ENCODE measurements at places on chromosomes 13 and 19. TPM values are rescaled to one million over a fixed set of nuclear protein-coding genes. Genes with fewer than 3 reads are reported as not detected.

DNA sequence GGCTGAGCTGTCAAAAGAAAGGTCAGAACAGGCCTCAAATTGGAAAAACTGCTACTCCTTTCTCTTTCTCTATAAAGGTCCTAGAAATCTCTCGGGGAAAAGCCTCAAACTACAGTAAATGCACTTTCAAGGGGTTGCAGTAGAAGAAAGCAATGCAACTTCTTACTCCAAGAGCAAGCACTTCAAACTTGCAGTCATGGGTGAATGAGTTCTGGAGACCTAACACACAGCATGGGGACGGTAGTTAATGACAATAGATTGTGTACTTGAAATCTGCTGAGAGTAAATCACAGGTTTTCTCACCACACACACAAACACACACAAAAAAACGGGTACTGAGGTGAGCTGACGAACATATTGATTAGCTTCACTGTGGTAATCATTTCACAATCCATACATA is 11.8 kb downstream of the TUBGCP3 start:
- no peak for DNase-seq

GRCh38 chr19:13008926-13009787 is 13.9 kb downstream of the NFIX start:
- DNase-seq = no peak

DNA sequence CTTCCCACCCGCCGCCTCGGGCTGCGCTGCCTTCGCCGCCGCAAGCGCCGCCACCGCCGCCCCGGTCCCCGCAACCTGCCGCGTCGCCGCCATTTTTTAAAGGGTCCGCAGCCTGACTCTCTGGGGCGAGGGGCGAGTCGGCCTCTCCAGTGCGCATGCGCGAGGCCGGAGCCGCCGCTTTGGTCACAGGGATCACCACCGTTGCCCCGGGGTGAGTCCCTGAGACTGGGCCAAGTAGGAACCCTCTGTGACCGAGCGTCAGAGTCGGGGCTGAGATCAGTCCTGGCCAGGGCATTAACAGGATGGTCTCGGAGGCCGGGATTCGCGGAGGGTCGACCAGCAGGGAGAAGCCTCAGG is 42.6 kb downstream of the ZNF146 start:
- DNase-seq = peak; percentile 82

GRCh38 chr13:29918845-29919244 is 68.4 kb upstream of the UBL3 start:
- DNase-seq = no peak

DNA sequence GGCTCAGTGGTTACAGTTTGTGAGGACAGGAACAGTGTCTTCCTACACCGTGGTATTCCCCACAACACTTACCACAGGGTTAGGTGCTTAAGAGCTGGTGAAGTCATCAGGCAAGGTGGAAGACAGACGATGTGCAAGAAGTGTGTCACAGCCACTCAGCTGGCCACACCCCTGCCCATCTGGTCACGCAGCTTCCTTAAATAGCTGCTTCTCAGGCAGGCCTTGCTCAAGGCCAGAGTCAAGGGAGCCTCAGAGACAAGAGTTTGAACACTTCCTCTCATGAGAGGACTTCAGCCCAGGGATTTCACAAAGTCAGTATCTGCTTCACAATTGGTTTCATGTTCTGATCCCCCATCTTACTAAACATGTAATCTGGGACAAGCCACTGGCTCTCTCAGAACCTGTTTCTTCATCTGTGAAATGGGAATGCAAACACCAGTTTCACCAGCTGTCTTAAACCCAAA is 80.3 kb upstream of the FRY start:
- no peak for DNase-seq

DNA sequence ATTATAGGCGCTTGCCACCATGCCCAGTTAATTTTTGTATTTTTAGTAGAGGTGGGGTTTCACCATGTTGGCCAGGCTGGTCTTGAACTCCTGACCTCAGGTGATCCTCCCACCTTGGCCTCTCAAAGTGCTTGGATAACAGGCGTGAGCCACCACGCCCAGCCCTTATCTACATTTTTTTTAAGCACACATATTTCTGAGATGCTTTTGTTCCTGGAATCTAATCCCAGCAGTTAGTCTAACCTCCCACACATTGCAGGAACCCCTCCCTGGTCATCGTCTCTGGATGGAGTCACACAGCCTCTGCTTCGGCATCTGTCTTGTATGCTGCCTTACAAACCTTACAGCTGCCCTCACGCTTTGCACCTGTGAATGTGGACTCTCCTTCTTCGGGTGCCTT is 15.1 kb upstream of the KATNAL1 start:
- DNase-seq = no peak

DNA sequence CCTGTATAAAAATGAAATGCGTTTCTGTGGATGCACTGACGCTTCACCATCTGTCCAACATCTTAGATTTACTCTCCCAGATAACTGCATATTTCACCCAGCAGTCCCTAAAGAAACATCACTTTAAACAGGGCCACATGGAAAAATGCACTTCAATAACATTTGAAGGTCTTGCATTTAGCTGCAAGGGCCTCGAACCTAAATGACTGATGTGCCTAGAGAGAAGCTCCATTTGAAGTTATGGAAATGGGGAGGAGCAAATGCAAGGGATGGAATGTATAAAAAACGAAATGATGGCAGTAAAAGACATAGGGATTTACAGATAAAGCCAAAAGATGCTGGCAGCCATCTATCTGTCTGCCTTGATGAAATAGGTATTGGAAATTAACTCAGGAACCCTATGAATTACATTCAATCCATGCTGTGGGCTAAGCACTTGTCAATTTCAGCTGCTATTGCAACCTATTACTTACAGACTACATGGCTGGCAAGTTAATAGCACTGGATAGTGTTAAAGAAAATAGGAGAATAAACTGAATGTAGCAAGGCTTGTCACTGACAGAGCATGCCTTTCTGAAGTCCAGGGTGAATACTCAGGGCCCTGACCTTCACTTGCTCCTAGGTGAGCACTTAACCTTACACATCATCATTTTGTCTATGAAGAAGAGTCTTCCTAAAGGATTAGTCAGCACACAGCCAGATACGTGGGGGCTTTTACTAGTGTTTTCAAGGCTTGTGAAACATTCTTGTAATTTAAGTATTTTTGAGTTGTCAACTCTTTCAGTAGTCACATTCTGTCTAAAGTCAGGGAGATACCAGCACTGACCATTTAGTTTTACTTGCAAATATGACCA is 963.4 kb downstream of the PCDH17 start:
- DNase-seq = no peak

GRCh38 chr13:20035130-20035529 is 76.6 kb downstream of the ZMYM2 start:
- DNase-seq = no peak

DNA sequence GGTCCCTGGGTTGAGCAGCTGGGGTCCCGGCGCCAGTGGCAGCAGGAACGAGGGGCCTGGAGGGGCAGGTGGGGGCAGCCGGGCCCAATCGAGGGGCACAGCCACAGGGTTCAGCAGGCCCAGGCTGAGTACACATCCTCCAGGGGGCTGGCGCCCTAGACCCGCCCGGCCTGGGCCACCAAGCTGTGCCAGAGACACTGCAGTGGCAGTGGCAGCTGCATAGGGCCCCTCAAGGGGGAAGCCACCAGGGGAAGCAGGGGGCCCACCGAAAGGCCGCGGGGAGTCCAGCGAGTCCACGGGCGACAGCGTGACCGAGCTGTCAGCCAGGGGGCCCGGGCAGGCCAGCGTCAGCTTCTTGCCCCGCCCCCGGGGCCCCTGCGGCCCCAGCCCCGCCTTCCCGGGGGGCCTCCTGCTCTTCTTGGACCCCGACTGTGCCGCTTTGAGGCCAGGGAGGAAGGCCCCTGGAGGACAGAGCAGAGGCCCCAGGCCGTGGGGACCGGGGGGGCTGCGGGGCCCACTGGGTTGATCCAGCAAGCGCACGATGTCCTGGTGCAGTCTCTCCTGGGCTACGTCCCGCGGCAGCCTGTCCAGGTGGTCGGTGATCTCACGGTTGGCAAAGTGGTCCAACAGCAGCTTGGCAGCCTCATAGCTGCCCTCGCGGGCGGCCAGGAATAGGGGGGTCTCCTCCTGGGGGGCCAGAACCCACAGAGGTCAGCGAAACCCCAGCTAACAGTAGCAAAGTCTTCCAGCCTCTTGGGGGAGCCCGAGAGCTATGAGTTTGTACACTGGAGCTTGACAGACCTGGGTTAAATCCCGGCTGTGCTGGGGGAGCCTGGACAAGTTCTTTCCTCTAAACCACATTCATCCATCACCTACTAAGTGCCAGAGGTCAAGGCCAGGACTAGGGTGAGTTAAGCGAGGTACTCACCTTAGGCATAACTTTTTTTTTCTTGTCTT is 39.5 kb downstream of the NOTCH3 start:
- DNase-seq = no peak

- DNase-seq = no peak
Measured at GRCh38 chr19:374183-374885, 29.7 kb upstream of the MIER2 start.

- DNase-seq = no peak
Measured at GRCh38 chr13:26442541-26442940, 114.9 kb upstream of the WASF3 start.

DNA sequence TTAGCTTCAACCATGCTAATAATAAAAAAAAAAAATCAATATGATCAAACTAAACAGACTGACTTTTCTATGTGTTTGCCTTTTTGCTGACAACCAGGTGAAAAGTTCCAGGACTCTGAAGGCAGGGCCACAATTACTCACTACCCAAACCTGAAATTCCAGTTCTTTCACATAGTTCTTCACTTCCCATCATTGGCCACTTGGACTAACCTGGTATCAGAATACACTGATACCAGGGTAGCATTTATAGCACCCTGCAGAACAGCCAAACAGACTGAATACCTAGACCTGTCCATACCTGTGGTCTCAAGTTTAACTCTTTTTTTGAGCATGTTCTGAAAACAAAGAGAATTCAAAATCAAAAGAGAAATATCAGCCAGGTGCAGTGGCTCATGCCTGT is 25.1 kb downstream of the ELF1 start:
- no peak for DNase-seq

DNA sequence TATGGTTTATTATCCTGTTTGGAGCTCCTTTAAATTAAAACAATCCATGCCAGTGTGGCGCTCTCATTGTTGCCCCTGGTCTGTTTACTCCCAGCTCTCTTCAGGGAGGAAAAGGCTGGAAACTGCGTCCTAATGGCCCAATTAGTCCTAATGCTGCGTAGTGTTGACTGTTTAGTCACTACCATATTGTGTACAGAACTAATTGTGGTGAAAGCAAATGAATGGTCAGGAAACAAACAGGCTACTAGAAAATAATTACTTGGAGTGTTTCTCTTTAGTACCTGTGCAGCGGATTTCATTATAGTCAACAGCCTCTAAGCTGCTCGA is 54.5 kb upstream of the MTIF3 start:
- DNase-seq = peak; percentile 86

DNA sequence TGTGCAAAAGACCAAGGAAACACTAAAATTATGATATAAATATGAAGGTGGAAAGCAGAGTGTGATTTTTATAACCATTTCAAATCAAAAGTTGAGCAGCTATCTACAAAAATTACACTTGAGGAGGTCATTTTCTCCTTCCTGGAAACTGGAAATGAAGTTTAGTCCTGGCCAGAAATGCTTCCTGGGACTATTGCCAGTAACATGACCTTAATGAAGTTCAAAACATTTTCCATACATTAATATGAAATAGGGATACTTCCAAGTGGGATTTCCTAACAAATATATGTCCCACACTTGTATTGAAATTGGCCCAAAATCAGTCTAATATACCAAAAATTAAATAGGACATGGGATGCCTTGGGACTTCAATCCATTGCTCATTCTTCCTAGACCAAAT is 1556.8 kb upstream of the MIR17HG start:
- DNase-seq = no peak

DNA sequence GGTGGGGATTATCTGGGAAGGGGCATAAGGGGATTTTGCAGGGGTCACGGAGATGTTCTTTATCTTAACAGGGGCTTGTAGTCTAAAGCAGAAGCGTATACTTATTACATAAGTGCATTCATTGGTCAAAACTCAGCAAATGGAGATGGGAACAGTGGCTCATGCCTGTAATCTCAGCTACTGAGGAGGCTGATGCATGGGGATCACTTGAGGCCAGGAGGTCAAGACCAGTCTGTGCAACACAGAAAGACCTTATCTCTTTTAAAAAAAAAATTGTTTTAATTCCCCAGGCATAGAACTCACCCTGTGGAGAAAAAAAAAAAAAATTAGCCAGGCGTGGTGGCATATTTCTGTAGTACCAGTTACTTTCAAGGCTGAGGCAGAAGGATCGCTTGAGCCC is 18.9 kb downstream of the FAM187B start:
- no peak for DNase-seq

DNA sequence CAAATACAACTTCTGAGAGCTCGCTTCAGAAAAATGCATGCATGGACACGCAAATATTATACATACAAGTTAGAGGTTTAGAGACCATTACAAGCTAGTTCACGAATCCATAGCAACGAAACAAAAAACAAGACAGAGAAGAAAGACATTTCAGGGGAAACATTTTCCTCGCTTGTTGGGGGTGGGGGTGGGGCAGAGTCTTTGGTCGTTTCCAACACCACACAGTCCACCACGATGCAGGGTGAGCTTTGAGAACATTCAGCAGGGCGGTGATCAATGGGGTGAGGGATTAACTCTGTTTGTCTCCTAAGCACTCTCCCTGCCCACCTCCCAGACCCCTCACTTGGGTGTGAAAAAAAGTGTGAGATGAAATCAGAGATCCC is 651 bp downstream of the OXGR1 start:
- no peak for DNase-seq

DNA sequence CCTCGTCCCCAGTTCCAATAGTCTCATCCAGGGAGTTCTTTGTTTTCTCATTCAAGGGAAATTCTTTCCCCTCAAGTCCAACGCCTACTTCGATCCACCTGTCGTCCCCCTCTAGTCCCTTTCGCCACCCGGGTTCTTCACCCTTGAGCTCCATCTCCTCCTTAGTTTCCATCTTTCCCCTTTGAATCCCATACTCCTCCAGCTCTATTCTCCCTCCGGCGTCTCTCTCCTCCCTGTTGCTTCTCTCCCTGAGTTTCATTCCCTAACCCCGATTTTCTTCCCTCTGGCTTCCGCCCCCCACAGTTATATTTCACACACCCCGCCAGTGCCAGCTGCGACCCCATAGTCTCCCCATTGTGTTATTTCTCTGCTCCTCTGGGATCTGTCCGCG is 628 bp upstream of the SLC17A7 start:
- DNase-seq = no peak

GRCh38 chr13:79939689-79940088 is 401.2 kb downstream of the SPRY2 start:
- no peak for DNase-seq

- no peak for DNase-seq
Measured at GRCh38 chr13:31050486-31051400, 111.0 kb downstream of the HSPH1 start.

- DNase-seq = no peak
Measured at GRCh38 chr13:21517576-21517975, 58.5 kb upstream of the ZDHHC20 start.

ARGLU1 gene
- total RNA-seq = 108 TPM

RCBTB2 gene
- total RNA-seq = 37.4 TPM

TRPC4 gene
- 5.2 TPM for total RNA-seq

ZNF101 gene
- total RNA-seq = 9.7 TPM

IGFL3 gene
- total RNA-seq = not detected

FAM98C gene
- total RNA-seq = 10.5 TPM

ZNF536 gene
- 41.1 TPM for total RNA-seq

ERICH6B gene
- total RNA-seq = 0.39 TPM

All from spinal cord (tissue), 10 donors.